Vagina (tissue), 2 donors: ENCODE measurements at places on chromosomes 7 and 10. TPM values are rescaled to one million over a fixed set of nuclear protein-coding genes. Genes with fewer than 3 reads are reported as not detected.

TDRD1 gene
- total RNA-seq = not detected

GRCh38 chr7:127287133-127287532 lies 34.4 kb upstream of the GRM8 start:
- no peak for DNase-seq

DOCK4 gene
- total RNA-seq = 40.3 TPM

- DNase-seq = no peak
Measured at GRCh38 chr7:139697056-139697455, 80.7 kb downstream of the HIPK2 start.

- DNase-seq = no peak
Measured at GRCh38 chr7:14073543-14073942, 84.1 kb upstream of the ETV1 start.

GRCh38 chr10:118047157-118047719 lies 497 bp upstream of the RAB11FIP2 start:
- DNase-seq = no peak

GRCh38 chr7:113128031-113128430 lies 9.7 kb upstream of the SMIM30 start:
- no peak for DNase-seq

HOXA1 gene
- total RNA-seq = 0.74 TPM

DNA sequence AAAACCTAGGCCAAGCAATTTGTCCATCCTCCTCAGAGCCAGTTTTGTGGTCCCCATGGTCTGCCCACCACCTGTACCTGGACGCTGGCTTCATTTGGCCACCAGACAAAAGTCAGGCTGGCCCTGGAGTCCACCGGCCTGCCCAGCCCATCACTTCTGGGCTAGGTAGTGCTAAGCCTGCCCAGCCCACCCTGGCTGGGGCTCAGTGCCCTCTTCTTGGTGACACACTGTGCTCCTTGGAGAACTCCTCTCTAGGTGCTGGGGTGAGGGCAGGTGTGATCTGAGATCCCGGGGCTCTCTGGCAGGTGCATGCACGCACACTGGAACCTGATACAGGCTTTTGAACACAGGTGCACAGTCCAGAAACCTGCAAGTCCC lies 1.1 kb downstream of the AIFM2 start:
- no peak for DNase-seq

ATRNL1 gene
- 15.5 TPM for total RNA-seq

RNF32 gene
- not detected for total RNA-seq

CTAGE4 gene
- 6.6 TPM for total RNA-seq

DNA sequence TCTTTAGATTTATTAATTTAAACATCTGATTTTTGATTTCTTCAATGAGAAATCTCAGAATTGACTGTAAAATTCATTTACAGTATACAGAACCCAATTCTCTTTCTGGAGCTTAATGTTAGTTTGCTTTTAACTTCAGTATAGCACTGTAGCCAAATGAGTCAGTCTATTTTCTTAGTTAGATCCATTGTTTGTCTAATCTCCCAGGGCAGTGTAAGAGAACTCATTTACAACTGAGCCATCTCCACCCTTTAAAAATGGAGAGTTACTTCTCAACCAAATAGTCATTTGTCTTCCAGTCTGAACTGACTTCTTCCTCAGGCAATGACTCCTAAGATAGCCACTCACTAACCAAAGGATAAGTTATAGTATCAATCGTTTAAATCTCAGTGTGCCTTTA lies 3.0 kb upstream of the WNT2 start:
- no peak for DNase-seq

- DNase-seq = peak; percentile 11
Measured at GRCh38 chr7:139752604-139753003, 25.2 kb downstream of the HIPK2 start.

C10orf67 gene
- total RNA-seq = not detected

DNA sequence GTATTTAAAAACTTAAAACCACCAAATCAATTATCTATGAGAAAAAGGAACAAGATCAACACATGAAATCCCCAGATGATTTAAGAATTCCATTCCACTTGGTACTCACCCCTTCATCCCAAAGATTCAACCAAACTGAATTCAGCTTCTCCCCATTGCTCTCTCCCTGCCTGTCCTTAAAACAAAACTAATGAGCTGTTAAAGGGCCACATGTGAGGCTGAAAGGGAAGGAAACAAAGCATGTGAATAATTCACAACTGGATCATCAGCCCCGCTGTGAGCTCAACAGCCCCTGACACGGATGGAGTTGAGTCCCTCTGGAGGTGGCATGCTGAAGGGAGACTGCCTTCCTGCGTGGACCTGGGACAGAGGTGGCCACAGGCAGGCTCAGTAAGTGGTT lies 32.9 kb downstream of the VOPP1 start:
- no peak for DNase-seq

- no peak for DNase-seq
Measured at GRCh38 chr7:42734568-42734967, 177.3 kb downstream of the C7orf25 start.

DNA sequence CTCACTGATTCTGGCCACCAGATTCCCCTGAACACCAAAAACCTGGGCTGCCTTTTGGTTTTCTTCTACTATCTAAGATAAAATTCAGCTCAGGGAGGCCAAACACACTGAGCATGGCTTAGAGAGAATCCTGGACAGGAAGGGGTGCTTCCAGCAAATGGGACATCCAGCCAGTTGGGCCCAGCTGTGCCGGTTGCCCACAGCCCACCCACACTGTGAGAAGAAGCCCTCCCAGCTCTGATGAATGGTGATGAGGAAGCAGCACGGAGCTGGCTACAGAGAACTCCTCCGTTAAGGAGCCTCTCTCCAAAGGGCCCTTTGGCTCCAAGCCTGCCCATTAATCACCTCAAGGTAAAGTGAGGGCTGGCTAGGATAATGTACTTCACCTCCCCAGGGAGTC lies 15.9 kb downstream of the LRRC18 start:
- no peak for DNase-seq

- no peak for DNase-seq
Measured at GRCh38 chr10:106972381-106972780, 192.1 kb downstream of the SORCS1 start.

GLI3 gene
- total RNA-seq = 24.6 TPM
